ENCODE measurements at places on chromosomes 5 and 9.

DNA sequence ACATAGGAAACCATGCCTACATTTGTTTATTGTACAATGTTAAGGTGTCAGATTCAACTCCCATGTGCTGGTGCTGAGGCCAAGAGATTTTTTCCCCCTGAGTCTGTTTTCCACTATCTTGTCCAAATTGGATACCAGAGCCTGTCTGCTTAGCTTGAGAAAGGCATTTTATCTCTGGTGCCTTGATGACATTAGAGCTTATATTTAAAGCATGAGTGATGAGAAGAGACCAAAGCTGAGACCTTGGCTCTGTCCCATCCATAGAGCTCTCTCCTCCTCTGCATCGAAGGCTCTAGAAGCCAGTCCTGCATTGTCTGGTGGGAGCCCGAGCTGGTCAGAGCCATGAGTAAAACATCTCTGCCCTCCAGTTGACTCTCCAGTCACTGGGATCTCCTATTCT, 10.4 kb upstream of the PPP2CA start:
- DNase-seq, result no peak

DNA sequence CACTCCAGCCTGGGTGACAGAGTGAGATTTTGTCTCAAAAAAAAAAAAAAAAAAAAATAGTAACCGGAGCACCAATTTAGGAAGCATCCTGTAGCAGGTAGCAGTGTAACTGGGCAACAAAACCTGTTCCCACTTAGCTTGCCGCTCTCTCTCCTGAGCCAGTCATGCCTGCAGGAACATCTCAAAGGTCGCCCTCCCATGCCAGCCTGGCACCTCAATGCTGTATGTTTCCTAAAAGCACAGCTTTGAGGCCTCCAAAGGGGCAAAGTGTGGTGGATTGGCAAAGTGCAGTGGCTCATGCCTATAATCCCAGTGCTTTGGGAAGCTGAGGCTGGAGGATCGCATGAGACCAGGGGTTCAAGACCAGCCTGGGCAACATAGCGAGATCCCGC, 22.3 kb upstream of the FUBP3 start:
- no peak for DNase-seq

DNA sequence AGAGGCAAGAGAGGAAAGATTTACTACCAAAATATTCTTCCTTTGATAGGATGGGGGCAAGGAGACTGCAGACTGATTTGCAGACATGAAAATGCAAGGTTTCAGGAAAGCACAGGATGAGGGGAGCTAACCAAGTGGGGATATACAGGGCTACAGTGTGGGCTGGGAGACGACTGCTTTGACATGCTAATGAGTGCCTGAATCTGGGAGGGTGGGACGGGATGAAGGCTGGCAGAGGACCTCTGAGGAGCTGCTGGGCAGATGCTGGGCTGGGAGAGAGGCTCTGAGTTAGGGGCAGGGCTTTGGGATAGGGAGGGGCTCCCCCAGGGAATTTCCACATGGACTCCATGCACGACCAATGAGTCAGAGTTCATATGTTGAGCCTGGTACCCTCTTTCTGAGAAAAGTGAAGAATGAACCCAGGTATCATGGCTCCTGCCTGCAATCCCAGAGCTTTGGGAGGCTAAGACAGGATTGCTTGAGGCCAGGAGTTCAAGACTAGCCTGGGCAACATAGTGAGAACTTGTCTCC, 4.9 kb upstream of the CPLX2 start:
- no peak for DNase-seq

DNA sequence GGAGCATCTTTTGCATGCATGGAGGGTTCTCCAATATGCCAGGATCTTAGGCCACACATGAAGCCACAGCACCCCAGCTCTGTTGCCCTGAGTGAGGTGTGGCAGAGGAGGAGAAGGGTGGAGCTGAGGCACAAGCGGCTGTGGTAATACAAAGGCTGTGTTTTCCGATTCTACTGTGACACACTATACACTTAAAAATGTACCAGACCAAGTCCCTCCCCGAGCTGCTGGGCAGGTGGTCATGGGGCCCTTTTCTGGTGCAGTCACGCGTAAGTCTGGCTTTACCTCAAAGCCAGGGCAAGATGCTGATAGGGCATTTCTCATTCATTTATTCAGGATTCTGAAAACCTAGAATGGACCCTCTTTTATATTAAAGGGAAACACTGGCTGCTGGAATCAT, 3.7 kb downstream of the ADGRV1 start:
- DNase-seq, result no peak

DNA sequence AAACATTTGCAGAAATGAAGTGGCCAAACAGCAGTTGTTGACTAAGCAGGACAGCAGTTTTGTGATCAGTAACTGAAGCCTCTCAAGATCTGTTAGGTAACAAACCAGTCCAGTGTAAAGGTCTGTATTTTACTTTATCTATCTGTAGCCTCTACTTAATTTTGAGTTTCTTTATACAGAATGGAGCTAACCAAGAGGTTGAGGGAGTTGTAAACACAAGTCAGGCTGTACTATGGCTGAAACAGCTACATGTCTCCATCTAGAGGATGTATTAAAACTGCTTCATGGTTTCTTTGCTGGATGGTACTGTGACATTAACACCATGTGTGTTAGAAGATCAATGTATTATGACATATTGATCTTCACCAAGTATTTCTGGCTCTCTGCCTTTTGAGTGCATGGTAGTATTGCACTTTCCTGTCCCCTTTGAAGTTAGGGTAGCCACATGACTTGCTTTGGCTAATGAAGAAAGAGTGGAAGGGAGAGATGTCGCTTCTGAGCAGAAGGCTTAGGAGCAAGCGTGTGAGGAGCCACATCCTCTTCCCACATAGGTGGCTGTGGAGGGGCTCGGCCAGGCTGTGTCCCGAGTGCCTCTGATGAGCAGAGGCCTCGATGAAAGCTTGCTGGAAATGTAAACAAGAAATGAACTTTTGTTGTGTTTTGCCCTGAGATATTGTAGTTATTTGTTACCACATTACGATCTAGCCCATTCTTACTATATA, 105.6 kb upstream of the PCA3 start:
- DNase-seq, result peak; percentile 86

GRCh38 chr5:66565878-66566277, 30.3 kb upstream of the MAST4 start:
- no peak for DNase-seq

GRCh38 chr9:96305171-96305570, 3.2 kb upstream of the HSD17B3 start:
- no peak for DNase-seq

DNA sequence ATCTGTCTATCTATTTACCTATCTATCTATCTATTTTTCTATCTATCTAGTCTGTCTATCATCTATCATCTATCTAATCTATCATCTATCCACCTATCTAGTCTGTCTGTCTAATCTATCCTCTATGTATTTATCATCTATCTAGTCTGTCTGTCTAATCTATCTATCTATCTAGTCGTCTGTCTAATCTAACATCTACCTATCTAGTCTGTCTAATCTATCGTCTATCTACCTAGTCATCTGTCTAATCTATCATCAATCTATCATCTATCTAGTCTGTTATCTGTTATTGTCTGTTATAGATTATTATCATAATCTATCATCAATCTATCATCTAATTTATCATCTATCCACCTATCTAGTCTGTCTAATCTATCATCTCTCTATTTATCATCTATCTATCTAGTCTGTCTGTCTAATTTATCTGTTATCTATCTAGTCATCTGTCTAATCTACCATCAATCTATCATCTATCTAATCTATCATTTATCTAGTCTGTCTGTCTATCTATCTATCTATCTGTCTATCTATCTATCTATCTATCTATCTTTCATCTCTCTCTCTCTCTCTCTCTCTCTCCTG, 80.2 kb upstream of the ZNF618 start:
- no peak for DNase-seq

DNA sequence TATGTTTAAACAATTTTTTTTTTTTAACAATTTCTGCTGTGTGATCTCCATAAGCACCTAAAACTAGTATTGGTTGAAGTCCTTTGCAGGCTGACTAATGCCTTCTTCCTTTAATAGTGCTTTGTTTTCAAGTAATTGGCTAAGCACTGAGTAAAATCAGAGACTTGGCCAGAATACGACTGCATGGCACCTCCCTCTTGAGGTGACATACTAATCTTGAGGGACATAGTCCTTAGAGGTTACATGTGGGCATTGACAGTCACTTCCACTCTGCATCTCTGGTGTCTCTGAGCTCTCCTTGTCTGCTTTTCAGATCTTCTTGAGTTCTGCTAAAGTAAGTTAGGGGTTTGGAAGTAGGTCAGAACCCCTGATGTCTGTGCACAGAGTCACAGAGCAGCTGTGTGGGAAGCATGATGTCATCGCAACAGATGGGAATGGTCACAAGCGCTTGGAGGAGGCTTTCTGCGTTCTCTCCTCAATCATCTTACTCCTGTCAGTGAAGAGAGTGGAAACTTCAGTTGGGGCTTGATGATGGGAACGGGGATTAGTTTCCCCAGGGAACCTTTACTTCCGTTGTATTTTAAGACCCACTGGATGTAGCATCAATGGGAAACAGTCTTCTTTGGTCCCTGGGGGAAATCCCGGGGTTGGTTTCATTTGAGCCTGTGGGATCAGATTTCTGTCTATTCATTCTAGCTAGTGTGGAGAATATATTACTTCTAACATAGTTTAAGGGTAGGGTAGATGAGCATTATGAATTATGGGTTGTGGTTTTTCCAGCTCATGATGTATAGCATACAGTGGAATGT, 136.9 kb downstream of the ARHGAP26 start:
- peak; percentile 67 for DNase-seq

- no peak for DNase-seq
Observed at GRCh38 chr9:14563902-14564624, 129.2 kb downstream of the ZDHHC21 start.

- no peak for DNase-seq
Observed at GRCh38 chr9:27329291-27329690, 32.3 kb upstream of the EQTN start.

- DNase-seq, result no peak
Observed at GRCh38 chr9:136080716-136081112, 14.4 kb downstream of the NACC2 start.

DNA sequence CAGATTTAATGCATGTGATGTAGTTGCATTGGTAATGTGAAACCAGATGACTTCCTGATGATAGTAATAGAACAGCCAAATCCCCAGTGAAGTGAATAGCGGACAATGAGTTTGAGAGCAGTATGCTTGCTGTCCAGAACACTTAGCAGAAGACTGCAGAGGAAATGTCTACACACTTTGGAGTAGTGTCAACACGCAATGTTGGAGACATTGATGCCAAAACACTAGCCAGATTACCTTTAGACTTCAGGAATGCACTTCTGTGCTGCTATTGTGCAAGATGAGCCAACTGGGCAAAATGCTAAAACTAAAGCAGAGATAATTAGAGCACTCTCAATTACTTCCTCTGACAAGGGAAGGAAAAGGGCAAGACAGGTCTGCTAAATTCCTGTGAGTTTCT, 176.7 kb downstream of the PRDM9 start:
- DNase-seq, result peak; percentile 0

DNA sequence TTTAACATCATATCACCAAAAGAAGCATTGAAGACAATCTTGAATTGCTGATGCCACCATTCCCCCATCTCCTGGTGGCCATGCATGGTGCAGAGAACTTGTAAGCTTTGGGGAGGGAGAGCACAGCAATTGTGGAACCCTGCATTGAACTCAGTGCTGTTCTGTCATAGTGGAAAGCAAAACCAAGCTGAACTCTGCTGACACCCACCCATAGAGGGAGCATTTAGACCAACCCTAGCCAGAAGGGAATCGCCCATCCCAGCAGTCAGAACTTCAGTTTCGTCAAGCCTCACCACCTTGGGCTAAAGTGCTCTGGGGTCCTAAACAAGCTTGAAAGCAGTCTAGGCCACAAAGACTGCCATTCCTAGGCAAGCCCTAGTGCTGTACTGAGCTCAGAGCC, 37.4 kb upstream of the RUSC2 start:
- no peak for DNase-seq

GRCh38 chr5:75202935-75203334, 33.7 kb downstream of the ANKRD31 start:
- no peak for DNase-seq
